ENCODE measurements at places on chromosomes 1 and 21. TPM values are rescaled to one million over a fixed set of nuclear protein-coding genes. Genes with fewer than 3 reads are reported as not detected.

Gene MIXL1
- total RNA-seq = not detected

Gene UBL4B
- not detected for total RNA-seq

Gene NEGR1
- total RNA-seq = not detected

Gene ACP6
- 7.5 TPM for total RNA-seq
